ENCODE measurements at places on chromosomes 1 and 21.

DNA sequence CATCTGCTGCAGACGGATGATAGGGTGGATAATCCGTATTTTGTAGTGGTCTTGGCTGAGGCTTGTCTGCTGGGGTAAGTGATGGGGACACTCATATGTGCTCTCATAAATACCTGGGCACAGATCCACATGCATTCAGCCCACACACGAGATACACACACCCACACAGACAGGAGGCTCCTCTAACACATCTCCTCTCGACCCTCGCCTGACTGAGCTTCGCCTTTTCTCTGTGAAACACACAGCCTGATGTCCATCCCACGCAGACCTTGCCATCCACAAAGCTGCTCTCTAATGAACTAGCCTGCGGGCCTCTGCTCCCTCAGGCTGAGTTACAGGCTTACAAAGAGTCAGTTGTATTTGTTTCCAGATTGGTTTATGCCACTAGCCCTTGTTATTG, 96.3 kb upstream of the CSF3R start:
- no peaks in the 10 kb centered on the region for H3K4me1 ChIP-seq
- H3K27me3 ChIP-seq, result no peaks in the 10 kb centered on the region
- no peak for DNase-seq
- no peak overlapping the region for H3K4me3 ChIP-seq
- H3K36me3 ChIP-seq, result no peaks in the 10 kb centered on the region

DNA sequence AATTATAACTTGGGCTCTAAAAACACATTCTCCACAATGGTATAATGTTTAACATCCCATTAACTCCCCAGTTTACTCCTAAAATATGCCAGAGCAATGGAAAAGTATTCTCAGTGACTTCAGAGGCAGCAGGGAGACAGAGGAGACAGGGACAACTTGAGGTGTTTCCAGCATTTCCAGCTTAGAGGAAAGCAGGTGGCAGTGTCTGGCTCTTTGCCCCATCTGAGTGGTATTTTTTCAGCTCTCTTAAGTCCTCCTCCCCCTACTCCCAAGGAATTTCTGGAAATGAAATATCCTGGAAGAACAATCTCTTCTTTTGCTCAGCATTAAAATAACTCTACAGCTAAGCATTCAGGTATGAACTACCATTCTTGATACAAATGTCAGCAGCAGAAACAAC, 10.8 kb upstream of the ERMAP start:
- H3K4me3 ChIP-seq, result no peak overlapping the region
- H3K27ac ChIP-seq, result no peak overlapping the region
- H3K27me3 ChIP-seq, result no peaks in the 10 kb centered on the region
- no peaks in the 10 kb centered on the region for H3K4me1 ChIP-seq
- no peak for DNase-seq

DNA sequence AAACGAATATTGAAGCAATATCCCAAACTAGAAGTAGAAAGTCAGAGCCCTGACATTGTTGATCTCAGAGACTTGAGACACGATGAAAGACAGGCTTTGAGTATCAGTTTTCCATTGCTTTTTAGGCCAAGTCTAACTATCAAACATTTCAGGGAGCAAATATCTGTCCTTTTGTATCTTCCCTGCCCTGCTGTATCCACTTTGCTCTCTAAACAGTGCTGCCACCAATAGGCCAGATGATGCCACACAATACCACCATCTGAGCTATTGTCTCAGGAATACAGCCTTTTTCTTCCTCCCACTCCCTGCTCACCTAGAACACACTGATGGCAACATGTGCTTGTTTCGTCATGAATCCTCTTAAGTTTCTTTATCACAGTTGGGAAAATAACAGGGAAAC, 62.6 kb upstream of the SPAG17 start:
- H3K27me3 ChIP-seq, result no peaks in the 10 kb centered on the region
- no peaks in the 10 kb centered on the region for H3K36me3 ChIP-seq
- no peak overlapping the region for H3K27ac ChIP-seq
- no peak for DNase-seq
- no peak overlapping the region for H3K4me3 ChIP-seq
- H3K4me1 ChIP-seq, result no peaks in the 10 kb centered on the region

- H3K4me1 ChIP-seq, result peaks cover 4% of the 10 kb centered on the region
- no peak overlapping the region for H3K4me3 ChIP-seq
- no peak overlapping the region for H3K27ac ChIP-seq
- H3K36me3 ChIP-seq, result no peaks in the 10 kb centered on the region
- no peak for DNase-seq
- no peaks in the 10 kb centered on the region for H3K27me3 ChIP-seq
Observed at GRCh38 chr1:78468521-78468920, 22.3 kb upstream of the PTGFR start.

DNA sequence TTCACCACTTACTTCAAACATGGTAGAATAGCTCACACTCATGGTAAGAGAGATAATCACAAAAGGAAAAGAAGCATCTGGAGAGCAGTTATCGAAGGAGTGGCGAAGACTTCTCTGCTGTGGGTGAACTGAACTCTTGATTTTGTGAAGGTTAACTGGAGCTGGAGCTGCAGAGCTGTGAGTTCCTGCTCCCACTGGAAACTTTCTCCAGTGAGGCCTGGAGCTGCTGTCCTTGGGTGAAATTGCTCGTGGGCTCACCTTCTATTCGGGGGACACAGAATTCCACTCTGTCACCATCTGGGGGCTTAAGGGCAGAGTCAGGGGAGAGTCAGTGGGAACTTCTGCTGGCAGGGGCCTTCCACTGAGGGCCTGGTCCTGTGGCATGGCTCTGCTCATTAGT, 45.9 kb downstream of the MAB21L3 start:
- no peak overlapping the region for H3K4me3 ChIP-seq
- no peaks in the 10 kb centered on the region for H3K36me3 ChIP-seq
- no peaks in the 10 kb centered on the region for H3K4me1 ChIP-seq
- no peak for DNase-seq
- no peaks in the 10 kb centered on the region for H3K27me3 ChIP-seq
- H3K27ac ChIP-seq, result no peak overlapping the region

DNA sequence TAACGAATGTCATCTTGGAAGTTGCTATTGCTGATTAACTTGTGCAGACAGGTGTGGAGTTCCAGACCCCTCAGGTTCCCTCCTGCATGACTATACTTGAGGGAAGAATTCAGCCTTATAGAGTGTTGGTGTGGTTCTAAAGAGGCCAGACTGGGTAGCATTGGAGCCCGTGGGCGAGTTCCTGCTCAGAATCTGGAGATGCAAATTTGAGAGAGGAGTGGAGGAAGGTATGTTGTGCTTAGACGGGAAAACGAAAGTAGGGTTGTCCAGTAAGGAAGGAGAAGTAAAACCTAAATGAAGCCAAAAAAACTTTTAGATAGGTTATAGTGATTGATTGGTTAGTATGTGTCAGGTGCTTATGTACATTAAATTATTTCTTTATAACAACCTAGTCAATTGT, 79.2 kb downstream of the ZNF326 start:
- no peaks in the 10 kb centered on the region for H3K36me3 ChIP-seq
- H3K4me1 ChIP-seq, result no peaks in the 10 kb centered on the region
- H3K4me3 ChIP-seq, result no peak overlapping the region
- DNase-seq, result no peak
- no peak overlapping the region for H3K27ac ChIP-seq
- peaks cover 3% of the 10 kb centered on the region for H3K27me3 ChIP-seq

GRCh38 chr1:12196641-12197482, 30.1 kb downstream of the TNFRSF1B start:
- H3K27me3 ChIP-seq, result peaks cover 3% of the 10 kb centered on the region
- no peak overlapping the region for H3K27ac ChIP-seq
- no peak for DNase-seq
- no peaks in the 10 kb centered on the region for H3K4me1 ChIP-seq
- no peak overlapping the region for H3K4me3 ChIP-seq

Data from RWPE2 (cell line).